ENCODE measurements at places on chromosomes 6 and 20. TPM values are rescaled to one million over a fixed set of nuclear protein-coding genes. Genes with fewer than 3 reads are reported as not detected.

Gene C2
- 1.3 TPM for total RNA-seq

Gene ANKRD66
- total RNA-seq = not detected

Gene TUBB2B
- 10.6 TPM for total RNA-seq

Gene HLA-DOB
- not detected for total RNA-seq

Gene OR2B6
- not detected for total RNA-seq

Gene FLRT3
- total RNA-seq = 3.1 TPM

Gene PKIB
- total RNA-seq = not detected

Gene VGLL2
- total RNA-seq = not detected

Gene RHAG
- not detected for total RNA-seq

Gene NHLRC1
- 1.8 TPM for total RNA-seq

Gene EEF1A2
- 21.0 TPM for total RNA-seq

Gene HLA-DRB5
- 19.8 TPM for total RNA-seq

Gene FKBP1C
- not detected for total RNA-seq

Gene SLC2A4RG
- total RNA-seq = 30.9 TPM

Gene CYP39A1
- 6.0 TPM for total RNA-seq

Gene MYLK2
- 9.3 TPM for total RNA-seq

Gene LGSN
- total RNA-seq = under 0.01 TPM

Gene ZC2HC1B
- total RNA-seq = not detected

Gene HDGFL1
- total RNA-seq = not detected

Gene PRND
- not detected for total RNA-seq

Gene IL22RA2
- not detected for total RNA-seq

Gene XKR7
- total RNA-seq = 0.33 TPM

Gene ID4
- 53.7 TPM for total RNA-seq

Gene SLC32A1
- not detected for total RNA-seq

Gene ARG1
- not detected for total RNA-seq

Gene CRIP3
- total RNA-seq = not detected

Gene TFAP2C
- 2.3 TPM for total RNA-seq

Gene SLPI
- 34.0 TPM for total RNA-seq

Gene GINS1
- 0.78 TPM for total RNA-seq

Gene BEND3
- total RNA-seq = 4.0 TPM

Gene CFAP206
- not detected for total RNA-seq

Gene SLC26A8
- not detected for total RNA-seq

Gene DSP
- total RNA-seq = 127 TPM

Gene CTCFL
- not detected for total RNA-seq

Gene SLC22A1
- total RNA-seq = 0.26 TPM

Gene GLP1R
- total RNA-seq = 5.7 TPM

Gene GHRH
- total RNA-seq = not detected

Gene OR2H1
- total RNA-seq = not detected

Gene NNAT
- not detected for total RNA-seq

Gene PBOV1
- not detected for total RNA-seq

Gene BMP7
- total RNA-seq = 4.2 TPM

Gene CPXM1
- 4.9 TPM for total RNA-seq

Gene UNC93A
- not detected for total RNA-seq

Gene PRDM13
- not detected for total RNA-seq
